Activated naive CD8-positive, alpha-beta T cell treated with anti-CD3 and anti-CD28 coated beads, Interleukin-2, amount 10 ng/mL, durations not matched to agents 7 days and 5 days (primary cell): ENCODE measurements at places on chromosomes 11 and 22. TPM values are rescaled to one million over a fixed set of nuclear protein-coding genes. Genes with fewer than 3 reads are reported as not detected.

- peaks cover 70% of the 10 kb centered on the region for H3K27me3 ChIP-seq
- H3K4me3 ChIP-seq, result peak overlapping the region; percentile 74
- no peak overlapping the region for H3K27ac ChIP-seq
Observed at GRCh38 chr11:88508759-88509581, 171.4 kb upstream of the CTSC start.

DNA sequence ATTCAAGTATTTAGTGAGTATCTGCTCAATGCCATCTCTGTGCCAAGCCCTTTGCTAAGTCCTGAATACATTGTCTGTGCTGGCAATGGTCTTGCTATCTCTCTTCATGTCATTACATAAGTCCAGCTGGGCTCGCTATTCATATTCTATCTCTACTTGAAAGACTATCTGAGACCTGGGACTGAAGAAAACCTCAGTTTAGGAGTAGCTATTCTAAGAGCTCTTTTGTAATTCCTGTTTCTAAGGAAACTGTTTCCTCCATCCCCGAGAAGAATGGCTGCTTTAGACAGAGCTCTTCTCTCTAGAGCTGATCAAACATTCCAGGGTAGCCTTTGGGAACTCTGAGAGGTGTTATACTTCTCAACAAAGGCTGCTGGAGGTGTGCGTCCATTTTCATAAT lies 33.0 kb downstream of the SLC17A6 start:
- no peaks in the 10 kb centered on the region for H3K36me3 ChIP-seq
- H3K27ac ChIP-seq, result no peak overlapping the region
- DNase-seq, result no peak
- H3K4me1 ChIP-seq, result no peaks in the 10 kb centered on the region
- H3K27me3 ChIP-seq, result peaks cover 3% of the 10 kb centered on the region

DNA sequence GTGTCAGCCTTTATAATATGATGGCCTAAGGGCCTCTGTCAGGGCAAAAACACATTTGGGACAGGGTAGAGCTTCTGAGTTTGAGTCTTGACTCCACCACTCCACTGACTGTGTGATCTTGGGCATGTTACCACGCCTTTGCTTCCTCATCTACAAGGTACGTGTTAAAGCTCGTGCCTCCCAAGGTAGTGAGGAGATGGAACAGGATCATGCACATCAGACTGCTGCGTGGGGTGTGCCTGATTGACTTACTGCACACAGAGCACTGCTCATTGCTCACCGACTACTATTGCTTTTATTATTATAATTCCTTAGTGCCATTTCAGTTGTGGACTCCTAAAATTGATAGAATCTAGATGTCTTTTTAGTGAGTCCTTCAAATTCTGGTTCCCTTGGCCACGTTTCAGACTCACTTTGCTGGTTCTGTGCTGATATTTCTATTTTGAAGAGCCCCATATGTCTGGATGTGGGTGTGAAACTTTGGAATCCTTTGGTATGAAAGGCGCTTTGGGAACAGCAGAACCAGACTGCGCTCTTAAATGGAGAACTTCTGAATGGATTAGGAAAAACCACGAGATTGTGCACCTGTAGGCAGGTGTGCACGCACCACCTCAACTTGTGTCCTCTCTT lies 44.1 kb upstream of the RAB1B start:
- H3K4me1 ChIP-seq, result peaks cover 18% of the 10 kb centered on the region
- H3K27me3 ChIP-seq, result no peaks in the 10 kb centered on the region
- H3K36me3 ChIP-seq, result peaks cover 6% of the 10 kb centered on the region
- H3K4me3 ChIP-seq, result no peak overlapping the region
- DNase-seq, result no peak
- no peak overlapping the region for H3K27ac ChIP-seq

GRCh38 chr22:28883917-28884746 lies 760 bp downstream of the ZNRF3 start:
- DNase-seq, result peak; percentile 65
- H3K36me3 ChIP-seq, result no peaks in the 10 kb centered on the region
- peaks cover 56% of the 10 kb centered on the region for H3K27me3 ChIP-seq
- peak overlapping the region; percentile 49 for H3K4me3 ChIP-seq

DNA sequence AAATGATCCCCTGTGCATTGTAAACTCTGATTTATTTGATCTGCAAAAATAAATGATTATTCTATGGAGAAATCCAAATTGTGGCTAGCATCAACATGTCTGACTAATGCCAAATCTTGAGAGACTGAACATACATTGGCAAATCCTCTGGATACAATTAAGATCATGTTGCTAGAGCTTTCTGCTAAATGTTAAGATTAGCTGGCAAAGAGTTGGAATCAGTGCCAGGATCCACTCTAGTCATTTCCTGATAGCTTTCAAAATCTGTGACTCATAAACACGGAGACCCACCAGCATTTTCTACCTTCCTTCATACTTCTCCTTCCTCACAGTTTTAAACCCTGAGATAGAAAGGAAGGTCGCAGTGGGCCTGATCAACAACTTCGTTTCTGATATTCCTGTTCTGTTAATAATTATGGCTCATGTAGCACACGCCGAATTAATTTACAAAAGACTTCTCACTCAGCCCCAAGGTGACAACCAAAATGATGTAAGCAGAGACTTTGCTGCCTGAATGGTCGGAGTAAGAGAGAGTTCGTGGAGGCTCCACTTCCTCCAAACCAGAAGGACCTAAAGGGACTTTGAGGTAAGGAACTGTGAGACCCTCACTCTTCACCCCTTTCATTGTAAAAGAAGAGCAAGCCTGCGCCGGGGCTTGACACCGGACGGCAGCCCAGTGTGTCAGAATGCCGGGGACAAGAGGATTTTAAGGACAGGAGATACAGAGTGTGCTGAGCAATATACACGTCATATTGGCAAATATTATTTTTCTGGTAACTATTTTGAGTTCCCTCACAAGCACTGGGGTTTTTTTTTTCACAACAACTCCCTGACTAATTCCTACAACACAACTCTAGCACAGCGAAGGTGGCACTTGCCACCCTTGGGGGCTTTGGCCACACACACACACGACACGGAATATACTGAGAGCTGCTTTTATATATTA lies 42.0 kb downstream of the SERPINH1 start:
- H3K4me1 ChIP-seq, result peaks cover 3% of the 10 kb centered on the region
- H3K4me3 ChIP-seq, result no peak overlapping the region
- peaks cover 31% of the 10 kb centered on the region for H3K27me3 ChIP-seq
- no peaks in the 10 kb centered on the region for H3K36me3 ChIP-seq

GRCh38 chr11:18775492-18776292 lies 15.9 kb downstream of the PTPN5 start:
- H3K36me3 ChIP-seq, result peaks cover 5% of the 10 kb centered on the region
- peaks cover 7% of the 10 kb centered on the region for H3K4me1 ChIP-seq

DNA sequence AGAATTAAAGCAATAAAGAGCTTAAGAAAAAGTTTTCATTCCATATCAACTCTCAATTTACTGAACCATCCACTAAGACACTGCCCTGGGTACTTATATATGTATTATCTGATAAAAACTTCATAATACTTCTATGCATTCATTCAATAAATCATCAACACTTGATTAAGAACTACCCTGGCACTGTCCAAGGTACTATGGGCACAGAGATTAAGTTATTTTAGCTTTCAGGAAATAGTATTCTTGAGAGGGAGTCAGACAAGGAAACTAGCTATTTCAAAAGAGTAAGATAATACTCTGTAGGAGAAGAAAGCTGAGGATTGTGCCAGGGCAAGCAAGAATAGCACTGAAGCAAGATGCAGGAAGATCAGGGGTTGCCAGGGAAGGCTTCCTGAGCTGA lies 640.8 kb downstream of the FAM181B start:
- no peak overlapping the region for H3K27ac ChIP-seq
- DNase-seq, result no peak
- H3K27me3 ChIP-seq, result no peaks in the 10 kb centered on the region
- no peak overlapping the region for H3K4me3 ChIP-seq
- no peaks in the 10 kb centered on the region for H3K36me3 ChIP-seq

DNA sequence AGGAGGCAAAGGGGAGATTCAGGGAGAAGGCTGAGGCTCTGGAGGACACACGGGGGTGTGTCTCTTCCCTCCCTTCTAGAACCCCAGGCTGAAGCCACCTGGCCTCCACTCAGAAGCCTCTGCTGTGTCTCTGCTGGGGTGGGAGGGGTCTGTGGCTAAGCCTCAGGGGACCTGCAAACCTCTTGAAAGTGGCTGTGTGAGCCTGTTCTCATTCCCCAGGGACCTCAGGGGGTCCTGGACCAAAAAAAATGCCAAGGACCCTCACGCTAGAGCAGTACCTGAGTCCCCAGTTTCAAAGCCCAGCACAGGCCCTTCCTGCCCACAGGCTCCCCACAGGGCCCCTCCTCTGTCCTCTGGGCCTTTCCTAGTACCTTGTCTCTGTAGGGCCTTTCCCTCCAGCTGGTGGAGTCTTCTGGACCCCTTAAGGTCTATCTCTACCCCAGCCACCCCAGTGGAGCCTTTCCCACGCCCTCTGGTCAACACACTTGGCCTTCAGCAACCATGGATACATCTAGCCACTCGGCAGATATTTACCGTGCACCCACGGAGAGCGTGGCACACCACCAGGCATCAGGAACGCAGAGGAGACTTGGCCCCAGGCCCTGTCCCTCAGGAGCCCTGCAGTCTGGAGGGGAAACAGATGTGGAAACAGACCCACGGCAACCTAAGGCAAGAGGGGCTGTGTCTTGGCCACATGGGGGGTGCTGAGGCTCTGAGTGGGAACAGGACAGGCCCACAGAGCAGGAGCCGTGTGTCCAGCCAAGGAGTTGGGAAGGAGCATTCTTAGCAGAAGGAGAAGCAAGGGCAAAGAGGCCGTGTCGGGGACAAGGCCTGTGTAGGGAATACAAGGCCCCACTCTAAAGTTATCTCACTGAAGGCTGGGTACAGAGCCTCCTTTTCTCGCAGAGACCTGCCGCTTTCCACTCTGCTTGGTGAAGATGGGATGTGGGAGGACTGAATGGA lies 18.5 kb downstream of the PLA2G6 start:
- H3K4me1 ChIP-seq, result peaks cover 16% of the 10 kb centered on the region
- H3K4me3 ChIP-seq, result no peak overlapping the region
- H3K27ac ChIP-seq, result no peak overlapping the region

- peaks cover 5% of the 10 kb centered on the region for H3K27me3 ChIP-seq
- no peaks in the 10 kb centered on the region for H3K4me1 ChIP-seq
- H3K36me3 ChIP-seq, result no peaks in the 10 kb centered on the region
Observed at GRCh38 chr11:110728476-110728875, 16.2 kb upstream of the ARHGAP20 start.

GRCh38 chr11:6771926-6772893 lies at the start of gene OR2AG2:
OR2AG2 (minus strand) TSS chr11:6771976; CDS start chr11:6768957, 3,019 bp downstream.
- no peaks in the 10 kb centered on the region for H3K36me3 ChIP-seq
- no peaks in the 10 kb centered on the region for H3K4me1 ChIP-seq
- DNase-seq, result no peak
- H3K27ac ChIP-seq, result no peak within 1 kb of the TSS
- peaks cover 14% of the 10 kb centered on the region for H3K27me3 ChIP-seq

- no peak overlapping the region for H3K27ac ChIP-seq
- H3K27me3 ChIP-seq, result no peaks in the 10 kb centered on the region
- no peak for DNase-seq
- peaks cover 13% of the 10 kb centered on the region for H3K36me3 ChIP-seq
Observed at GRCh38 chr11:94183251-94183885, 54.7 kb downstream of the PANX1 start.

GRCh38 chr22:20644071-20644642 lies 129.8 kb upstream of the SERPIND1 start:
- no peak overlapping the region for H3K4me3 ChIP-seq
- no peaks in the 10 kb centered on the region for H3K4me1 ChIP-seq
- DNase-seq, result no peak
- H3K27me3 ChIP-seq, result peaks cover 12% of the 10 kb centered on the region
- H3K36me3 ChIP-seq, result no peaks in the 10 kb centered on the region
- H3K27ac ChIP-seq, result no peak overlapping the region

DNA sequence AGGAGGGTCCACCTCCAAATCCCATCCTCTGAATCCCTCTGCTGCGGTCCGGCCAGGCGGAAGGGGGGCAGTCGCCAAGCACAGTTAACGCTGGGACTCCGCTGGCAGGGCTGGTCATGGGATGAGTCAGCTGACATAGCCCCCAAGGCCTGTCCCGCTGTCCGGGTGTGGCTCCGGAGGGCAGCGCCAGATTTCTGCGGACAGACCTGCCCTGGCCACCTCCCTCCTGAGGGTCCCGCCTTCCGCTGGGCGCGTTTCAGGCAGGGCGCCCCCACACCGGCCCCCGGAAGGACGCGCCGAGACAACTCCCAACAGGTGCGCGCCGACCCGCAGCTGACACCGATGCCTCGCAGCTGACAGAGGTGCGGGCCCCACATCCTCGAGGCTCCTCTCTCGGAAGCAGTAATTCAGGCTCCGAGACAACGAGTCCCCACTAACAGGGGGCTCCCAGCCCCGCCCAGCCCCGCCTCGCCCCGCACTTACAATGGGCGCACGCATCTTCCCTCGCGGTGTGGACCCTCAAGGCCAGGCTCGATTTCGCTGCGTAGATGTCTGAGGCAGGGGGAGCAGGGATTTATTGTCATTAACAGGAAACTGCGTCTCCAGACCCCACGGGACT lies 607 bp downstream of the PLAAT3 start:
- peaks cover 10% of the 10 kb centered on the region for H3K4me1 ChIP-seq
- peak; percentile 62 for DNase-seq
- H3K27me3 ChIP-seq, result no peaks in the 10 kb centered on the region
- H3K27ac ChIP-seq, result peak overlapping the region; percentile 75

GRCh38 chr11:131099013-131099412 lies 182.7 kb upstream of the SNX19 start:
- H3K4me1 ChIP-seq, result no peaks in the 10 kb centered on the region
- no peak overlapping the region for H3K4me3 ChIP-seq
- no peaks in the 10 kb centered on the region for H3K27me3 ChIP-seq
- H3K27ac ChIP-seq, result no peak overlapping the region
- H3K36me3 ChIP-seq, result no peaks in the 10 kb centered on the region

DNA sequence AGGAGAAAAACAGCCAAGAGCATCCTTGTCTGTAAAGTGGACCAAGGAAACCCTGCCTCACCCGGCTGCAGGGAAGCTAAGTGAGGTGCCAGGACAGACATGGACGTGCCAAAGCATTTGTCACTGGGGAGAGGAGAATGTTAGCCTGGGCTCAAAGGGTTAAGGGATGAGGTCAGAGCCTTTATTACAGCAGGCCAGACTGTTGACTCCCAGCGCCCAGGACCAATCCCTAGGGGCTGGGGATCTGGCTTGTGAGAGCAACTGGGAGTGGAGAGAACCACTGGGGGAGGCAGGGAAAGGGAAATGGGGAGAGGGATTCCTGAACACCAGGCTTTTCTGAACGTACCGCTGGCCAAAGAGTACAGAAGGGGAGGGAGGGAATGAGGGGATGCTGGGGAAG lies 2.6 kb downstream of the CHRM1 start:
- H3K27ac ChIP-seq, result no peak overlapping the region
- H3K27me3 ChIP-seq, result peaks cover 33% of the 10 kb centered on the region
- DNase-seq, result no peak
- no peak overlapping the region for H3K4me3 ChIP-seq
- peaks cover 2% of the 10 kb centered on the region for H3K4me1 ChIP-seq

- no peak for DNase-seq
- peaks cover 4% of the 10 kb centered on the region for H3K4me1 ChIP-seq
- no peak overlapping the region for H3K27ac ChIP-seq
- H3K27me3 ChIP-seq, result no peaks in the 10 kb centered on the region
Observed at GRCh38 chr11:11587122-11587521, 34.7 kb downstream of the GALNT18 start.

Gene DPAGT1
- total RNA-seq, result 56.1 TPM

Gene CBX7
- total RNA-seq, result 71.3 TPM

Gene CDC45
- total RNA-seq, result 56.1 TPM

Gene FDXACB1
- total RNA-seq, result 3.5 TPM

Gene LDHAL6A
- total RNA-seq, result not detected

Gene KCTD17
- total RNA-seq, result 28.1 TPM

Gene RAC2
- total RNA-seq, result 963 TPM

Gene TMEM191B
- 5.2 TPM for total RNA-seq

Gene SCARF2
- 1.7 TPM for total RNA-seq
